ENCODE measurements at places on chromosomes 3 and 15.

GRCh38 chr3:26718315-26718714 is 95.7 kb downstream of the LRRC3B start:
- DNase-seq, result no peak

DNA sequence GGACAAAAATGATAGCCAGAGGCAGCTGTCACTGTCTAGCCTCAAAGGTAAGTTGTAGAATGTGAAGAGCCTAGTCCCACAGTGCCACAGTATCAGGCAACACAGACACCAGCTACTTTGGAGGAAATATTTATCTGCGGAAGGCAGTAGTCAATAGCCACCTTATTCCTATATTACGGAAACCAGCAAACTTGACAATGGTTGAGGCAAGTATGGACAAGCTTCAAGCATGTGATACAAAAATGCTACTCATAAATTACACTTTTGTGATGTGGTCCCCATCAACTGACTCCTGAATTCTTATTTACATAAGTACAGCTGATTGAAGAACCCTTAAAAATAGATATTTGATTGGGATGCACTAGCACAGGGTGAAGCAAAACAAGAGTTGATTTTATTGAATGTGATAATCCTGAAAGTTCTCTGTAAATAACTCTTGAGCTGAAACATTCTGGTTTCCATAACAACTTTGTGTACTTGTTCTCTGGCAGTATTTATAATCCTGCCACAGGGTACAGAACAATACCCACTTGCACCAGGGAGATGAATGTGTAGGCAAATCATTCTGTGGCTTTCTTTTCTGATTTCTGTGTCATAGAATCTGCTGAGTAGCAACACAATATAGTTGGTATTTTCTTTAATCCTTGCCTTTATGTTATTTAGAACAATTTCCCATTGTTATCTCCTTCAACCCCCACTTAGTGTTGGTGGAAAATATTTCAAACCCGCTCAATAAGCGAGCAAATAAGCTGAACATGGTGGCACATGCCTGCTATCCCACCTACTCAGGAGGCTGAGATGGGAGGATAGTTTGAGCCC is at the start of gene ANKUB1:
Gene ANKUB1 (minus strand): TSS at position 103 of the 819 bp plus-strand sequence. CDS start 188 bp downstream, outside the sequence.
- no peak for DNase-seq

- no peak for DNase-seq
These were observed 185.6 kb downstream of the RBMS3 start for GRCh38 chr3:29466442-29466841.

DNA sequence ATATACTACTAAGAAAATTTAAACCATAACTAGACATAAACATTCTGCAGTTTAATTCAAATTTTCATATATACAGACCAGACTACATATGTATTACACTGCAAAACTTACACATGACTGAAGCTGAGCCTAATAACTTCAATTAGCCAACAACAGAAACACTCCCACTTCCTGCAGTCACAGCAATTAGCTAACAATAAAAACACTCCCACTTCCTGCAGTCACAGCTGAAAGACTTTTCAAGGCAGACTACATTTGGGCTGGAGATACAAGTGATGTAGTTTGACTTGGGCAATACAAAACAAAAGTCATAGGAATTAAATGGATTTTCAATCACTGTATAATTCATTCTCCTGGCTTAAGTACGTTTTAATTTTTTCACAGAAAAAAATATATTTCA is 10.3 kb downstream of the TM2D3 start:
- DNase-seq, result no peak

- DNase-seq, result peak; percentile 27
These were observed 3.3 kb downstream of the ANKRD63 start for GRCh38 chr15:40279437-40280141.
